B cell (primary cell): ENCODE measurements at places on chromosomes 13 and 19.

DNA sequence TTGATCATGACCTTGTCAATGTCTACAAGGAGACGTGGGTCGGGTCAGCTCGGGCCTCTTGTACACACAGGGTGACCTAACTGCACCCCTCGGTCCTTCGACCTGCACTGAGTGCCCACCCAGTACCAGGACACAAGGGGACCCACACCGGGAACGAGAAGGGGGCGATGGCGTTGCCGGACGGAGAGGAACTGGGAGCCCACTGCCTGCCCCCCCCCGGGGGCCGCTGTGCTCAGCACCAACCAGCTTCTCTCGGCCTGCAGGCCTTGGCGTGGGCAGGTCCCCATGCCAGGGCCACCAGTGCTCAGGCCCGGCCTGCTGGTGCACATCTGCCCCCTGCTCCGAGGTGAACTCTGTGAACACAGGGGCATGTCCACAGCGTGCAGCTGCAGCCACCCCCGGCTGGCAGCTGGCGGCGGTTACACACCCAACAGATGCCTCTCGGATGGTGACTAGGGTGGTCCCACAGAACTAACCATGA, 14.1 kb downstream of the CFD start:
- DNase-seq, result peak; percentile 34
- H3K4me1 ChIP-seq, result peaks cover 17% of the 10 kb centered on the region
- H3K36me3 ChIP-seq, result peaks cover 10% of the 10 kb centered on the region
- no peaks in the 10 kb centered on the region for H3K27me3 ChIP-seq
- no peak overlapping the region for H3K4me3 ChIP-seq

DNA sequence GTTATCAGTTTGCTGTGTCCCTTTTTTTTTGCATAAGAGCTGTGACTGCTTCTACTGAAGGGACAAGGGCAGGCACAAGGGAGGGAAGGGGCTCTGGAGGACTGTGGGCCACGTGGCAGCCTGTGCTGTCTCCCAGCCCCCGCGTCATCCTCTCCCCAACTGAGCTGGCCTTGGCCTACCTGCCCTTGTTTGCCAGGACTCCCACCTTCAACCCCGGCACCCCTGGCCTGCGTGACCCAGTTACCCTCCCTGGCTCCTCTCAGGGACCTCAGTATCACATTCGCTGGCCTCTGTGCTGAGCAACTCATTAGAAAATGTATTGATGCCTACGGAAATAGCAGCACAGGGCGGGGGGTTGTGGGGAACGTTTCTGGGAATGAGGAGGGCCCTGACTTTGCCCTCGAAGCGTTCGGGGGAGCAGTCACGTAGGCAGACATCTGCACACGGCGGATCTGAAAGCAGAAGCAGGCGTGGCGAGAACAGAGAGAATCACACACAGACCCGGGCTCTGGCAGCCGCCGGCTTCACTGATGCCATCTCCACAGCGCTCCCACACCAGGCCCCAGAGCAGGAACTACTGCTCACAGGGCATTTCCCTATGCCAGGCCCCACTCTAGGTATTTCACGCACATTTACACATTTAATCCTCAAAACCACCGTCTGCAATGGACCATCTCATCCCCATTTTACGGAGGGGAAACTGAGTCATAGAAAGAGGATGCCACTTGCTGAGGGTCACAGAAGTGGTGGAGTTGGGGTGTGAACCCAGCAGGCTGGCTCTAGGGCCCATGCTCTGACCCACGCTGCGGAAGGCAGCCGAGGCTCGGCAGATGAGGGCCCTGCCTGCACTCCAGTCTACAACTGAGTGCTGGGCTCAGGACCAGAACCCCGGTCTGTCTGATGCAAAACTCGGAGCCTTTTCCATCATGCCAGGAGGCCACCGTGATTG, 5.7 kb upstream of the ATF5 start:
- no peak for DNase-seq
- no peak overlapping the region for H3K27ac ChIP-seq
- no peaks in the 10 kb centered on the region for H3K27me3 ChIP-seq
- H3K4me1 ChIP-seq, result peaks cover 28% of the 10 kb centered on the region
- peaks cover 49% of the 10 kb centered on the region for H3K36me3 ChIP-seq

GRCh38 chr19:1453525-1454364, 3.8 kb downstream of the APC2 start:
- no peak overlapping the region for H3K27ac ChIP-seq
- H3K36me3 ChIP-seq, result no peaks in the 10 kb centered on the region
- H3K27me3 ChIP-seq, result peaks cover 84% of the 10 kb centered on the region
- peaks cover 39% of the 10 kb centered on the region for H3K4me1 ChIP-seq

GRCh38 chr19:34134190-34135053, 37.9 kb upstream of the LSM14A start:
- DNase-seq, result peak; percentile 93
- H3K4me1 ChIP-seq, result peaks cover 3% of the 10 kb centered on the region
- H3K4me3 ChIP-seq, result peak overlapping the region; percentile 80
- peak overlapping the region; percentile 86 for H3K27ac ChIP-seq

DNA sequence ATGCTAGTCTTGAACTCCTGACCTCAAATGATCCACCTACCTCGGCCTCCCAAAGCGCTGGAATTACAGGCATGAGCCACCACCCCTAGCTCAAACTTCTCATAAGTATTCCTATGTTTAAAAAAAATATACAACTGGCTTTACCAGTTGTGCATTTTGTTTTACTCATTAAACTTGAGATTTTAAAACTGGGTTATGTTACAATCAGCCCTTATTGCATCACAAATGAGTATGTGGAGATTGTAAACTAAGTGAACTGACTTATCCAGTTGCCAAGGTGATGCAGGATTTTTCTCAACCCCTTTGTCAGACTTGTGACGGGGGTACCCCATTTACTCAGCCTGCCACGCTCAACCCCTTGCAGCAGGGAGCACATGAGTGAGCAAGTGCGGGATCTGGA, 14.4 kb upstream of the GTF2F2 start:
- no peaks in the 10 kb centered on the region for H3K4me1 ChIP-seq
- no peak overlapping the region for H3K4me3 ChIP-seq
- DNase-seq, result no peak
- H3K36me3 ChIP-seq, result no peaks in the 10 kb centered on the region

DNA sequence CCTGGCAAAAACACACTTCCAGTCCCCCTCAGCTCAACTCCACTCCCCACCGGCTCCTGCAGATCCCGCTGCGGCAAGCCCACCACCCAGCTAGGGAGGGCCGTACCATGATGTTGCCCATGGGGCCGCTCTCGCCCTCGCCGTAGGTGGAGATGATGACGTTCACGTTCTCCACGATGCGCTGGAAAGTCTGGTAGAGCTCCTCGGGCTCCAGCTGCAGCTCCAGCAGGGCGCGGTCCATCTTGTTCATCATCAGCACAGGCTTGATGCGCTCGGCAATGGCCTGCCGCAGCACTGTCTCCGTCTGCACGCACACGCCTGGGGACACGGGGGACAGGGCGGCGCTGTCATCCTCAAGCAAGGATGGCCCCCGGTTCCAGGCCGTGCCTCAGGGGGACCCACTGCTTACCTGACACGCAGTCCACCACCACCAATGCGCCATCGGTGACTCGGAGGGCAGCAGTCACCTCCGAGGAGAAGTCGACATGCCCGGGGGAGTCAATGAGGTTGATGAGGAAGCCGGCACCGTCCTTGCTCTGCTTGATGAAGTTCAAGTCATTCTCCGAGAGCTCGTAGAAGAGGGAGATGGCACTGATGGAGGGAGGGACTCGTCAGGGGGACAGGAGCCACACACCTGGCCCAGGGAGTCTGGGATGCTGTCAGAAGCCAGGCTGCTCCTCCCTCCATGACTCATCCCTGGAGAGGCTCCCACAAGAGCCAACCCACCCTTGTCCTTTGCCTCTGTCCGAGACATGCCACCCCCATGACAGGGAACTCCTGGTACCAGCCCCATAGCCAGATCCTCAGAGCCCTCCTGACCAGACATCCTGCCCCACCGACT, 2.3 kb downstream of the EEF2 start:
- peak overlapping the region; percentile 78 for H3K27ac ChIP-seq
- H3K4me3 ChIP-seq, result no peak overlapping the region
- peak; percentile 42 for DNase-seq
- H3K36me3 ChIP-seq, result peaks cover 3% of the 10 kb centered on the region

DNA sequence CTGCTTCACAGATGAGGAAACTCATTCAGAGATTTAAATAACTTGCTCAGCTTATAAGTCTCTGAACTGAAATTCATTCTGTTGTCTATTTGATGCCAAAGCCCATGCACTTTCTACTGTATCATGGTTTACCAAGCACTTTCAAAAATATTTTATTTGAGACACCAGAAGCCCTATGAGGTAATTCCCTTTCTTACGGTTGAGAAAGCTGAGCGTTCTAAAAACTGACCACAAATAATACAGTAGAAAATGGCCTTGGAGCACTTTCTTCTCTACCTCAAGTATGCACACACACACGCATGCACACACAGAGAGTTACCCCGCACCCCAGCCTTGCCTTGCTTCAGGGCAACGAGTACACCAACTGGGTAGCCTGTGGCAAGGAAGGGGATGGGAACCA, 228.5 kb downstream of the RFC3 start:
- DNase-seq, result no peak
- no peak overlapping the region for H3K27ac ChIP-seq

GRCh38 chr19:3006075-3006767, 22.9 kb downstream of the TLE2 start:
- H3K27me3 ChIP-seq, result peaks cover 2% of the 10 kb centered on the region
- H3K36me3 ChIP-seq, result no peaks in the 10 kb centered on the region
- no peak overlapping the region for H3K27ac ChIP-seq
- no peak for DNase-seq
- no peak overlapping the region for H3K4me3 ChIP-seq

- H3K4me3 ChIP-seq, result peak overlapping the region; percentile 65
- DNase-seq, result peak; percentile 81
- peak overlapping the region; percentile 54 for H3K27ac ChIP-seq
- H3K4me1 ChIP-seq, result peaks cover 58% of the 10 kb centered on the region
- H3K27me3 ChIP-seq, result peaks cover 3% of the 10 kb centered on the region
- H3K36me3 ChIP-seq, result no peaks in the 10 kb centered on the region
Measured at GRCh38 chr19:4636151-4636717, 3.1 kb upstream of the TNFAIP8L1 start.
